Cerebellar nuclear complex (tissue), 1 donor: ENCODE measurements at places on chromosomes 12 and 14.
A peak's percentile ranks its signal among the peaks of the same experiment; 100 is the strongest.

- no peak for DNase-seq
These were observed 554 bp downstream of the SPPL3 start for GRCh38 chr12:120903412-120904196.

- DNase-seq = no peak
These were observed 120.0 kb upstream of the SLC38A2 start for GRCh38 chr12:46492471-46493085.

- no peak for DNase-seq
These were observed 58.3 kb upstream of the ANP32D start for GRCh38 chr12:48414021-48414420.

DNA sequence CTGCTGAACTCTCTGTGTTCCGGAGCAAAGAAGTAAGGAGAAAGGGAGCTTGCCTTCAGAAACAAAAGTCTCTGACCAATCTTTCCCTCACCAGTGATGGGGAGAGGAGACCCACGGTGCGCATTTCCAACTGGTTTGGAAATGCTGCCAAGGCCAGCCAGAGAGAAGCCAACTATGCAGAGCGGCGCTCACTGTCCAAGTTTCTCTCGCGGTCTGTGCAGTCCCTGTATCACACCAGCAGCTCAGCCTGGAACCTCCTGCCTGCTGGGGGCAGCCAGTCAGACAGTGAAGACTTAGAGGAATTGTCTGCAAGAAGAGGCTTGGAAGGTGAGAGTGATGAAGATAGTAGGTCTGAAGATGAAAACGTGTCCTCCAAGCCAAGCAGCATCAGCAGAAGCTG, 206.2 kb downstream of the NAV3 start:
- DNase-seq = peak; percentile 48

GRCh38 chr14:101706509-101707067, 54.9 kb upstream of the PPP2R5C start:
- no peak for DNase-seq

- DNase-seq = no peak
These were observed 844.6 kb downstream of the VRK1 start for GRCh38 chr14:97641827-97642226.

DNA sequence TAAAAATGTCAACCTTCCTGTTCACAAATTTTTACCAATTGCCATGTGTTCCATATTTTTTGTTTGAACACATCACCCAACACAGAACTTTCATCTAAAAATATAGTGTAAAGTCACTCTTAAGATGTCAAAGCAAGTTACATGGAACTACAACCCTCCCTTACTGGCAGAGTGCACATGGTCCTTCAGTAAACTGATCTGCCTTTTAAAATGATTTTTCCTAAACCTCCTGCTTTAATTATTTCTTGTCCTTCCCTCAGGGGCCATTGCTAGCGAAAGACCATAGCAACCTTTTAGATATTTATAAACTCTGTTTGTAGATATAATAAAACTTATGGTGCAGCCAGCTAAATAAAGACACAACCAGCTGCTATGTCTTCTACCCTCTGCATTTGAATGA, 255.2 kb upstream of the FAR2 start:
- no peak for DNase-seq
